ENCODE measurements at places on chromosomes 5 and 9. TPM values are rescaled to one million over a fixed set of nuclear protein-coding genes. Genes with fewer than 3 reads are reported as not detected.
A peak's percentile ranks its signal among the peaks of the same experiment; 100 is the strongest.

DNA sequence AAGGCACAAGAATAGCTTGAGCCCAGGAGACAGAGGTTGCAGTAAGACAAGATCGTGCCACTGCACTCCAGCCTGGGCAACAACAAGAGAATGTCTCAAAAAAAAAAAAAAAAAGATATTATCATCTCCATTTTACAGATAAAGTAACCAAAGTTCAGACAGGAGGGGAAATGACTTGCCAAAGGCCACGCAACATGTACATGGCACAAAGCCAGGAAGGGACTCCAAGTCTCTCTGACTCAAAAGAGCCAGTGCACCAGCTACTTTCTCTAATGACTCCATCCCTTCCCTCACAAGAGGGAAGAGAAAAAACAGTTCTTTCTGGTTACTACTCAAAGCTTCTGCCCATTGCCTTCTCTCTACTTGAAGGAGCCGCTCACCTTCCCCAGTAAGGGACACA, 34.1 kb downstream of the SIL1 start:
- DNase-seq, result no peak

GRCh38 chr5:106094204-106094607, 1576.5 kb downstream of the EFNA5 start:
- no peak for DNase-seq

DNA sequence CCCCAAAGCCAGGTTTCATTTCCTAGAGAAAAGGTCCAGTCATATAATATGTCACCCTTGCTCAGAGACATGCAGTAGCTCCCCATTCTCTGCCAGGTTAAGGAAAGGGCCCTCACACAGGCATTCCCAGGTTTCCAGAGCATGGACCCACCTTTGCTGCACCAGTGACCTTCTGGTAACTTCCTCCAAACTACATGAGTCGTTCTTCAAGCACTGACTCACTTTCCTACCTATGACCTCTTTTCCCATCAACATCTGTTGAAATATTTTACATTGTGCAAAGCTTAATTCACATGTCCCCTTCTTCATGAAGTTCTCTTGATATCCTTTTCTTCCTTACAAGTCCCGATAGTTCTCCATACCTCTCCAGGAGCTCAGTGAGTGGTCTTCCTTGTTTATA, 25.9 kb downstream of the SH3TC2 start:
- no peak for DNase-seq

PCDHAC1 gene
- 0.13 TPM for total RNA-seq

GRCh38 chr5:181265092-181265671, 4.2 kb upstream of the TRIM52 start:
- no peak for DNase-seq

- no peak for DNase-seq
Measured at GRCh38 chr5:81188962-81189361, 44.2 kb upstream of the CKMT2 start.

GRCh38 chr9:131114084-131114535, 11.3 kb upstream of the NUP214 start:
- DNase-seq, result no peak

- peak; percentile 59 for DNase-seq
Measured at GRCh38 chr9:19748278-19749126, 40.3 kb downstream of the SLC24A2 start.

DNA sequence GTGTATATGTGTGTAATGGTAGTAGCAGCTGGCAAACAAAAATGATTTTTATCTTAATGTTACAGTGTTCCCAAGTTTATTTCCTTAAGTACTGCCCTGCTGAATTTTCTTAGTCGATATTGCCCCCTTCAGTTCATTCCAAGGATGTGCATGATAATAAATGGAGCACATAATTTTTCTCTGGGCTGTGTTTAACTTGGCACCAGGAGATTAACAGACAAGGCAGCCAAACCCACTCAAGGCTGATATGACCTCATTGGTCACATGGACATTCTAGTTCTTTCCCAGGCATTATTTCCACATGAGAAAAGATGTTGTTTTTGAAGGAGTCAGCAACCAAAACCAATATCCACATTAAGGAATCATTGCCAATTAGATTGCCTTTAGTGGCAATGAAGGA, 61.8 kb downstream of the COX7C start:
- peak; percentile 77 for DNase-seq

DNA sequence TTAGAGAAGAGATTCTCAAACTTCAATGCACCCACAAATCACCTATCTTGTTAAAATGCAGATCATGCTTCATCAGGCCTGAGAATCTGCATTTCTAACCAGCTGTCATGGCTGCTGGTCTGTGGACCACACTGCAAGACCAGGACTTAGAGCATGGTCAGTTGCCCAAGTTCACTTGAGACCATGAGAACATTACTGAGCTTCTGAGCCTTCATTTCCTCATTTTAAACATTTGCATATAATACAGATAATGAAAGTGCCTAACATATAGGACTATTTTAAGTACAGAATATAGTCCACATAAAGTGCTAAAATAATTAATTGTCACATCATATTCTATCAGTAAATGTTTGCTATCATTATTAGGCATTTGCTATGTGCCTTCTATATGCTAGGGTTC, 260.8 kb upstream of the TNC start:
- DNase-seq, result no peak

DNA sequence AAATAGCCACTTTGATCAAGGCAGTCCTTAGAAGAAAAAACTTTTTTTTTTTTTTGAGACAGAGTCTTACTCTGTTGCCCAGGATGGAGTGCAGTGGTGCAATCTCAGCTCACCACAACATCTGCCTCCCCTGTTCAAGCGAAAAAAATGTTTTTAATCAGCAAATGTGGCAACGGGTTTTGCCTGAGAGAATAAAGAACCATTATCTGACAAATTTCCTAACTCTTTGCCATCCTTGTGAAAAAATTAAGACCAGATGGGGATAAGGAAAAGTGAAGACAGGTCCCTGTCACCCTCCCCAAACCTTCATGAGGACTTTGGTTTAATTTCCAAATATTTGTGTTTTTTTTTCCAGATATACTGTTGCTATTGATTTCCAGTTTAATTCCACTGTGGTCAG, 107.3 kb upstream of the SPOCK1 start:
- DNase-seq, result no peak

DNA sequence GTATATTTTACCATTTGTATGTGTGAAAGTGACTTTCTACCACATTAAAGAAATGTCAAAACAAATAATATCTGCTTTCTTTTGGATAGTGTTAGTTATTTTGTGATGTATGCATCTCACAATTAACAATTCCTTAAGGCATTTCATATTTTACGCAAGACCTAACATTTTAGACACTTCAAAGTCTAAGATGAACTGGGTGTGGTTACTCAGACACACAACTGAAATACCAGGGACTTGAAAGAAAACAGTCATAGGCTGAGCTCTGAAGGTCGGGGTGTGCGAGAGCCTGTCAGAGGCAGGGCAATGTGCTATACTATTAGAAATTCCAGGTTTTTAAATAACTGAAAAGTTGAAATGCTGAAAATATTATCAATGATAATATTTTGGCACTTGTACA, 44.5 kb upstream of the ZNF622 start:
- DNase-seq, result no peak

CDKN2B gene
- 9.9 TPM for total RNA-seq

- no peak for DNase-seq
Measured at GRCh38 chr5:167639766-167640165, 651.7 kb upstream of the WWC1 start.

- DNase-seq, result no peak
Measured at GRCh38 chr9:34994260-34994899, 4.8 kb downstream of the DNAJB5 start.

BTNL3 gene
- total RNA-seq, result not detected

PCDHA10 gene
- total RNA-seq, result 0.13 TPM

DNA sequence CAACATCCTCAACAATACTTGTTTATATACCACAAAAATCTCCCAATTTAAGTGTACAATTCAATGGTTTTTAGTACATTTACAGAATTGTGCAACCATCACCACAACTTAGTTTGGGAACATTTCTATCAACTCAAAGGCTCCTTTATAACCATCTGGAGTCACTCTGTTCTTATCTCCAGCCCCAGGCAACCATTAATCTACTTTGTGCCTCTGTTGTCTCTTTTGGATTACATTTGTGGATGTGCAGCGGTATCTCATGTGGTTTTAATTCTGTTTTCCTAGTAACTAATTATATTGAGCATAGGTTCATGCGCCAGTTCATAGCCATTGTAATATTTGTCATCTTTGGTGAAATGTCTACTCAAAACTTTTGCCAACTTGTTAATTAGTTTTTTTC, 14.4 kb downstream of the ADAMTS19 start:
- no peak for DNase-seq

GRCh38 chr5:61332851-61333320, 828 bp downstream of the ZSWIM6 start:
- peak; percentile 78 for DNase-seq

SLC6A7 gene
- not detected for total RNA-seq

IL4 gene
- total RNA-seq, result not detected
